ENCODE measurements at places on chromosomes 6 and 20.

- DNase-seq = peak; percentile 66
These were observed 537 bp downstream of the PPIL4 start for GRCh38 chr6:149545258-149545753.

GRCh38 chr6:148231572-148231971 lies 111.1 kb upstream of the SASH1 start:
- DNase-seq = no peak

- DNase-seq = no peak
These were observed 13.4 kb upstream of the BNIP5 start for GRCh38 chr6:36350082-36350481.

GRCh38 chr6:110002676-110003075 lies 24.6 kb downstream of the GPR6 start:
- DNase-seq = no peak

GRCh38 chr20:21608777-21609176 lies 94.9 kb upstream of the NKX2-2 start:
- DNase-seq = no peak

DNA sequence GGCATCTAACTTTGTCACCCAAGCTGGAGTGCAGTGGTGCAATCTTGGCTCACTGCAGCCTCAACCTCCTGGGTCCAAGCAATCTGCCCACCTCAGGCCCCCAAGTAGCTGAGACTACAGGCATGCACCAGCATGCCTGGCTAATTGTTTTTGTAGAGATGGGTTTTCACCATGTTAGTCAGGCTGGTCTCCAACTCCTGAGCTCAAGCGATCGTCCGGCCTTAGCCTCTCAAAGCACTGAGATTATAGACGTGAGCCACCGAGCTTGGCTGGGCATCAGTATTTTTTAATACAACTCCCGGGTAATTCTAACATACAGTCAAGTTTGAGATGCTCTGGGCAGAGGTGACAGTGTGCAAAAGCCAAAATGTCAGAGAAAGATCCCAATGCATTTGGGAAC lies 73.5 kb downstream of the NFATC2 start:
- no peak for DNase-seq

DNA sequence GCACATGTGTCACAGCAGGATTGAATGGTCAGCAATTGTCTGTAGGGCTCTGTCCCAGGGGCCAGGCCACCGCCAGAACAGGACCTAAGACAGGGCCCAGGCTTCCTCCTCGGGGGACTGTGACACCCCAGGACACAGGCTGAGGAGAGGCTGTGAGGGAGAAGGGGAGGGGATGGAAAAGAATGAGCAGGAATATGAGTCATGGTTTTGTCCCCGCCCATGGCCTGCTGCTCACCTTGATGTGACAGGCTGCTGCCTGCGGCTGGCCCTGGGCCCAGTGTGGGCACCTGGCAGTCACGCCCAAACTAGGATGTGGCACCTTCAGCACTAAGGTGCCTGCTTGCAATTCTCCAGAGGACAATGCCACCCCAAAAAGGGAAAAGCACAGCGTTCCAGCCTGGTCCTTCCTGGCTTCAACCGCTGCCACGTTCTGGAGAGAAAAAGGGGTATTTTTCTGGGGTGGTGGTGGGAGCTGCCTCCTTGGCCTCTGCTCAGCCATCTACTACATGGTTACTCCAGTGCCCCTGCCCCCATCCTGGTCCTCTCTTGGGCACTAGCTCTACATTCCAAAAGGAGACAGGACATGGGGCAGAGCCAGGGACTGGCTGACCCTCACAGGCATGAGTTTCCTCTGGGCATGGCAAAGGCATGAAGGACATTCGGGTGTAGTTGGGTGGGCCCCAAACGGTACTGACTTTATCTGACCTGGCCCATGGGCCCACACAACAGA lies 93.4 kb downstream of the SLC22A23 start:
- peak; percentile 64 for DNase-seq

GRCh38 chr20:34984756-34985261 lies 29.1 kb downstream of the MYH7B start:
- no peak for DNase-seq

DNA sequence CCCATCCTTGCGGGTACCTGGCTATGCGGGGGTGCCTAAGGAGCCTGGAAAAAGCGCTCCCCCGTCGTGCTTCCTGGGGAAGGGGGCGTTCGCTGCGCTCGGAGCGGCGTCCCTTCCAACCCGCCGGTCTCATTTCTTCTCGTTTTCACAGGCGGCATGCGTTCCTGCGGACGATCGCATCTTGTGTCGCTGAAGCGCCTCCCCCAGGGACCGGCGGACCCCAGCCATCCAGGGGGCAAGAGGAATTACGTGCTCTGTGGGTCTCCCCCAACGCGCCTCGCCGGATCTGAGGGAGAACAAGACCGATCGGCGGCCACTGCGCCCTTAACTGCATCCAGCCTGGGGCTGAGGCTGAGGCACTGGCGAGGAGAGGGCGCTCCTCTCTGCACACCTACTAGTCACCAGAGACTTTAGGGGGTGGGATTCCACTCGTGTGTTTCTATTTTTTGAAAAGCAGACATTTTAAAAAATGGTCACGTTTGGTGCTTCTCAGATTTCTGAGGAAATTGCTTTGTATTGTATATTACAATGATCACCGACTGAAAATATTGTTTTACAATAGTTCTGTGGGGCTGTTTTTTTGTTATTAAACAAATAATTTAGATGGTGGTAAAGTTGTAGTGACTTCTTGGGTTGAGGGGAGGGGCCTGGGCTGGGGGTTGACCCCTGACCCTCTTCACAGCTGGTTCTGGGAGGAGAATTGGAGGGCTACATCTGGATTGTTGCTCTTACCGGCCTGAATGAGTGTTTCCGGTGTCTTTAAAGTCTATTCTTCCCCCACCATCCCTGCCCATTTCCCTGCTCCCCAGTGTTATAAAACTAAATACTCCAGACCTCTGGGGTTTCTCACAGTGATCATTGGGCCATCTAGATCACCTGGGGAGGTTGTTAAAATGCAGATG lies 1.1 kb downstream of the ID1 start:
- peak; percentile 32 for DNase-seq
